Activated CD8-positive, alpha-beta memory T cell treated with anti-CD3 and anti-CD28 coated beads, Interleukin-2, amount 10 ng/mL, durations not matched to agents 7 days and 5 days (primary cell): ENCODE measurements at places on chromosomes 16 and 17. TPM values are rescaled to one million over a fixed set of nuclear protein-coding genes. Genes with fewer than 3 reads are reported as not detected.

VWA3A gene
- total RNA-seq = 0.28 TPM

ZP2 gene
- total RNA-seq = not detected

FSCN2 gene
- total RNA-seq = 0.41 TPM

HBM gene
- not detected for total RNA-seq

- H3K4me1 ChIP-seq = no peaks in the 10 kb centered on the region
- no peak overlapping the region for H3K27ac ChIP-seq
- no peak overlapping the region for H3K4me3 ChIP-seq
- peaks cover 3% of the 10 kb centered on the region for H3K27me3 ChIP-seq
Observed at GRCh38 chr17:73498886-73499554, 145.2 kb downstream of the SDK2 start.

- H3K4me3 ChIP-seq = no peak overlapping the region
- H3K36me3 ChIP-seq = no peaks in the 10 kb centered on the region
- no peak overlapping the region for H3K27ac ChIP-seq
- no peaks in the 10 kb centered on the region for H3K4me1 ChIP-seq
- H3K27me3 ChIP-seq = no peaks in the 10 kb centered on the region
Observed at GRCh38 chr17:56130026-56130425, 23.2 kb upstream of the ANKFN1 start.

DNA sequence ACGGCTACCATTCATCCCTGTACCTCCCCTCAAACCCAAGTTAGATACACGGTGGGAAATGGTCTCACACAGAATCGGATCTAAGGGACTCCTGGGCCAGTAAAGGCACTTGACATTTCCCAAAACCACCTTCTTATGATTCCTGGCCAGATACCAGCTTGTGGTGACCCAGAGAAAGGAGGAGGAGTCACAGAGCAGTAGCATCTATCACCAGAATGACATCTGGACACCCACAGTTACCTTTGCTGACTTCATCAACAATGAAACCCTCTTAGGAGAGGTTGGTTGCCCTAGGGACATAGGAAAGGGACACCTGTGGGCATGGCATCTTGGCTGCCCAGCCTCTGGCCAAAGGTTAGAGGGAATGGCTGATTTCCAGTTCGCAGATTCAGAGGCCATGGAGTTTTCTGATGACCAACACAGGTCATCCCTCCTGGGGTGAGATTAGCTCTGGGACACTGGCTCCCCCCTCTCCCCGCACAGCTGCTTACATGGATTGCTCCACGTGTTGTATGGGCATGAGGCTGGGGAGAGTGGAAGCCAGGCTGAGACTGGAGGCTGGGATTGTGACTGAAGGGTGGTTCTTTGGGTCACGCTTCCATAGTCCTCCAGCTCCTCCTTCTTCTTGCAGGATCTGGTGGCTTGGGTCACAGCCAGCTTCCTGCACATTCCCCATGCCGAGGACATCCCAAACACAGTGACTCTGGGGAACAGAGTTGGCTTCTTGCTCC is 1.4 kb upstream of the AOC3 start:
- H3K27me3 ChIP-seq = no peaks in the 10 kb centered on the region
- H3K4me3 ChIP-seq = no peak overlapping the region
- no peak overlapping the region for H3K27ac ChIP-seq
- DNase-seq = no peak

DNA sequence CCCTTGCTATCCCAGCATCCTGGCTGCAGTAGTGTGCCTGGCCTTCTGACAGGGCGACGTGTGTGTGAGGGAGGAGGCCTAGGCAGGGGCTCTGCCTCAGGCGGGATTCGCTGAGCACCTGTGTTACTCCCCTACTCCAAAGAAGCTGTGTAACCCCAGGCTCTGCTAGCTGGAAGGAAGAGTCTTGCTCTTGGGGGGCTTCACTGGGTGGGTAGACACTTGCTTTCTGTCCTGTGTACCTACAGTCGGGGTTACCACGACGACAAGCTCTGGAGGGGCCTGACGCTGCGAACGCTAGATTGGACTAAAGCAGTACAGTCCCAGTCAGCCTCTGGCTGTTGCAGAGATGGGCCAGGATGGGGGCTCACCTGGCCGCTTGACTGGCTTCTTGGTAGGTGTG is 9.5 kb downstream of the EXOC7 start:
- no peak overlapping the region for H3K4me3 ChIP-seq
- H3K27ac ChIP-seq = no peak overlapping the region
- H3K4me1 ChIP-seq = no peaks in the 10 kb centered on the region
- H3K27me3 ChIP-seq = no peaks in the 10 kb centered on the region

DNA sequence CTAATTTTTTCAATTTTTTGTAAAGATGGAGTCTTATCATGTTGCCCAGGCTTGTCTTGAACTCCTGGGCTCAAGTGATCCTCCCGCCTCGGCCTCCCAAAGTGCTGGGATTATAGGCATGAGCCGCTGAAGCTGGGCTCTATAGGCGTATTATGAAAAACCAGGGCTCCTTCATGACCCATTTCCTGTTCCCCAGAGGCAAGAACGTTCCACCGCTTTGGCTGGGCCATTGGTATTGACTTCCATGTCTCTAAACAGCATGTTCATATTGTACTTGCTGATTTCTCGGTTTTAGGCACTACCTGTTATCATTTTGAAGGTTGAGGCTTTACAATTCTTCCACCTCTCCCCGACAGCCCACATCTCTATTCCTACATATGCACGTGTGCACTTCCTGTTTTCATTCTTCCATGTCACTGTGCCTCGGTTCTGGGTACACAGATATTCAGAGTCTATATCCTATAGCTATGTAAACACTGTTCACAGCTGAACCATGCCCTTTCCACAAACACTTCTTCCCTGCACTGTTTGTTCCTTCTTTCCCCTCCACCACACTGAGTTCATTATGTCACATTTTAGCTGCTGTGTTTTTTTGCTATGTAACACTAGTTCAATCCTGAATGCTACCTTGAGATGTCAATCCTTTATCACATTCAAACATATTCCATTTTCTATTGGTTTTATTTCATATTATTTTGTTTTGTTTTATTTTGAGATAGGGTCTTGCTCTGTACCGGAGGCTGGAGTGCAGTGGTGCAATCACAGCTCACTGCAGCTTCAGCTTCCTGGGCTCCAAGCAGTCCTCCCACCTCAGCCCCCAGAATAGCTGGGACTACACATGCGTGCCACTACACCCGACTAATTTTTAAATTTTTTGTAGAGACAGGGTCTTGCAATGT is 16.8 kb upstream of the MAPK3 start:
- H3K36me3 ChIP-seq = peaks cover 2% of the 10 kb centered on the region
- peak overlapping the region; percentile 70 for H3K27ac ChIP-seq
- no peak for DNase-seq

DNA sequence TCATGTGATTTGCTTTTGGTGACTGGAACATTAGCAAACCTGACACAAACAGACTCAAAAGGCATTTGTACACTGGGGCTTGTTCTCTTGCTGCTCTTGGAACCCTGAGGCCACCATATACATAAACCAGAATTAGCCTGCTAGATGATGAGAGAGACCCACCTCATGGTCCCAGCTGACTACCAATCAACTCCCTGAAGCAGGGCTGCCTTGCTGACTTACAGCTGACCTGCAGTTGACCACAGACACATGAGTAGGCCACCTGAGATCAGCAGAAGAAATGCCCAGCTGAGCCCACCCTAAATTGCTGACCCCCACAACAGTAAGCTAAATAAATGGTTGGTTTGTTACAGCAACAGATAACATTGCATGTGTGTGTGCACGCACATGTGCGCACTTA is 28.7 kb downstream of the BRIP1 start:
- no peak overlapping the region for H3K27ac ChIP-seq
- no peaks in the 10 kb centered on the region for H3K4me1 ChIP-seq
- no peak overlapping the region for H3K4me3 ChIP-seq
- H3K36me3 ChIP-seq = peaks cover 3% of the 10 kb centered on the region

DNA sequence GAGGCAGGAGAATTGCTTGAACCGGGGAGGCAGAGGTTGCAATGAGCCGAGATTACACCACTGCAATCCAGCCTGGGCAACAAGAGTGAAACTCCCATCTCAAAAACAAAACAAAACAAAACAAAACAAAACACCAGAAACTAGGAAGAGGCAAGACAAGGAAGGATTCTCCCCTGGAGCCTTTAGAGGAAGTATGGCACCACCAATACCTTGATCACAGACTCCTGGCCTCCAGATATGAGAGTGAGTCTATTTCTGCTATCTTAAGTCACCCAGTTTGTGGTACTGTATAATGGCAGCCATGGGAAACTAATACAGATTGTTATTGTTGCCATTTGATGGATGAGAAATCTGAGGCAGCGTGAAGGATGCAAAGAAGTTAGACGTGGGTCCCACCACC is 14.6 kb upstream of the CPPED1 start:
- no peak overlapping the region for H3K4me3 ChIP-seq
- H3K36me3 ChIP-seq = no peaks in the 10 kb centered on the region
- H3K27ac ChIP-seq = no peak overlapping the region
- no peak for DNase-seq

DNA sequence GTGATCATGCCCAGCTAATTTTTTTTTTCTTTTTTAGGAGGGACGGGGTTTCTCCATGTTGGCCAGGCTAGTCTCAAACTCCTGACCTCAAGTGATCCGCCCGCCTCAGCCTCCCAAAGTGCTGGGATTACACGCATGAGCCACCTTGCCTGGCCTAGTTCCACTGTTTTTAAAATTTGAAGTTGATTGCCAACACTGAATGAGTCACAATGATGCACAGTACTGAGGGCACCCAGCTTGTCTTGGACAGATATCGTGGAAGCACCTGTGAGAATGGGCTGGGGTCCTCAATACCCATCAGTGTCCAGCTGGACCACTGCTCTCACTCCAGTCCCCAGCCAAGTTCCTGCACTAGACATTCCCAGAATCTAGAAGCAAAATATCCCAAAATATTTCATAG is 2.5 kb downstream of the KNOP1 start:
- H3K27ac ChIP-seq = no peak overlapping the region
- peaks cover 19% of the 10 kb centered on the region for H3K4me1 ChIP-seq
- no peak for DNase-seq
- no peak overlapping the region for H3K4me3 ChIP-seq

GRCh38 chr17:59074494-59074893 is 32.2 kb downstream of the TRIM37 start:
- H3K27ac ChIP-seq = no peak overlapping the region
- H3K27me3 ChIP-seq = no peaks in the 10 kb centered on the region
- no peaks in the 10 kb centered on the region for H3K4me1 ChIP-seq
- peaks cover 37% of the 10 kb centered on the region for H3K36me3 ChIP-seq
- DNase-seq = no peak
- no peak overlapping the region for H3K4me3 ChIP-seq

DNA sequence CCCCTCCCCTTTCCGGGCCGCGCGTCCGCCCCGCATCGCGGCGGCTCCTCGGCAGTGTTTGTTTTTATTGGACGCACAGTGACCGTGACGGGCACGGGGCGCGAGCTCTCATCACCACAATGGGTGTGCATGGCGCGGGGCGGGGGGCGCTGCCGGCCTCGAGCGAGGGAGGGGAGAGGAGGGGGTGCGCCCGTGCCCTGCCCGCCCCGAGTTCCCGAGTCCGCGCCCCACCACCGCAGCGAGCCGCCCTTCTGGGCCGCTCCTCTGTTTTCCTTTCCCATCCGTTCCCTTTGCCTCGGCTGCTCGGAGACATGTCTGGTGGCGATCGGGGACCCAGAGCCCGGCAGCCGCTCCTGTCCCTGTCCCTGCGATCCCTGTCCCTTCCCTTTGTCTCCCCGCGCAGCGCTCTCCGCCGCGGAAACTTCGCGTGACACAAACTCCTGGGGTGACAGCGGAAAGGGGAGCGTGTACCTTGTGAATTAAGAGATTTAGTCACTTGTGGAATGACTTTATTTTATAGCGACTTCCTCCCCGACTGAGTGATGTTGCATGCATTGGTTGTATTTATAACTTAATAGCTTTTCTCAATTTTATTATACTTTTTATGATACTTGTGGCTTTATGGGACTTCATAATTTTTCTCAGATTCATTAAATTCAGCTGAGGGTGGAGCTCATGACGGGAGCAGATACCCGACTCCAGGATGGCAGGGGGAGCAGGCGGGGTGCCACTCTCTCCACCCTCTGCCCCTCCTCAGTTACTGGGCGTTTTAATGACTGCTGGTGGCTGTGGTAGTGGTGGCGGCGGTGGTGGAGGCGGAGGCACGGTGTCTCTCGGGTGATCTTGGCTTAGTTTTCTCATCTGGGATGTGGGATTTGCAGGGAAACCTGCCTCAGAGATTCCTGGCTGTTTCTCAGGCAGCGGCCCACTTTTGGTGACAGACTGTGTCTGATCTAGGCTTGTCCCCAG is 40.8 kb downstream of the MRM1 start:
- H3K4me3 ChIP-seq = peak overlapping the region; percentile 49
- H3K4me1 ChIP-seq = peaks cover 17% of the 10 kb centered on the region
- no peak overlapping the region for H3K27ac ChIP-seq
- H3K27me3 ChIP-seq = peaks cover 73% of the 10 kb centered on the region

GRCh38 chr16:68251832-68252231 is 6.7 kb downstream of the PLA2G15 start:
- no peaks in the 10 kb centered on the region for H3K27me3 ChIP-seq
- no peak overlapping the region for H3K4me3 ChIP-seq
- H3K27ac ChIP-seq = no peak overlapping the region
- H3K4me1 ChIP-seq = peaks cover under 1% of the 10 kb centered on the region
- DNase-seq = no peak

DNA sequence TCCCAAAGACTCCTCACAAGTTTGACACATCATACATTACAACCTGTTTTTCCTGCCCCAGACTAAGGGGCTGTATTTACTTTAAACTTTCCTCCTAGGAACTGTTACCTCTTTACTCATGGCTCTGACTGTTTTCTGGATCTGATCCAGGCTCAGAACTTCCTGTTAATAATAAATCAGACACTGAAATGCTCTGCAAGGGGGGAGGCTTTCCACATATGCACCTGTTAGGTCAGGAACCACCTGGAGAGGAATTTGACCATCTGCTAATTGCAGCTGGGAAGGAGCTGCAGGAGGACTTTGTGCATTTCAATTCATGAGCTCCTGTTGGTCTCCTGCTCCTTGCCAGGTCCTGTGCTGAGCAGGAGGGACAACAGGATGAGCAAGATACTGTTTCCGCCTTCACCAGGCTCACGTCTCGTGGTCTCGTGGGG is 476.9 kb upstream of the CDH5 start:
- no peaks in the 10 kb centered on the region for H3K27me3 ChIP-seq
- H3K4me1 ChIP-seq = no peaks in the 10 kb centered on the region
- H3K36me3 ChIP-seq = no peaks in the 10 kb centered on the region
- no peak overlapping the region for H3K4me3 ChIP-seq
- no peak for DNase-seq

- peaks cover 69% of the 10 kb centered on the region for H3K36me3 ChIP-seq
- DNase-seq = peak; percentile 71
- H3K4me1 ChIP-seq = peaks cover 25% of the 10 kb centered on the region
- H3K4me3 ChIP-seq = no peak overlapping the region
- no peaks in the 10 kb centered on the region for H3K27me3 ChIP-seq
Observed at GRCh38 chr17:21019976-21020586, 22.7 kb downstream of the USP22 start.

DNA sequence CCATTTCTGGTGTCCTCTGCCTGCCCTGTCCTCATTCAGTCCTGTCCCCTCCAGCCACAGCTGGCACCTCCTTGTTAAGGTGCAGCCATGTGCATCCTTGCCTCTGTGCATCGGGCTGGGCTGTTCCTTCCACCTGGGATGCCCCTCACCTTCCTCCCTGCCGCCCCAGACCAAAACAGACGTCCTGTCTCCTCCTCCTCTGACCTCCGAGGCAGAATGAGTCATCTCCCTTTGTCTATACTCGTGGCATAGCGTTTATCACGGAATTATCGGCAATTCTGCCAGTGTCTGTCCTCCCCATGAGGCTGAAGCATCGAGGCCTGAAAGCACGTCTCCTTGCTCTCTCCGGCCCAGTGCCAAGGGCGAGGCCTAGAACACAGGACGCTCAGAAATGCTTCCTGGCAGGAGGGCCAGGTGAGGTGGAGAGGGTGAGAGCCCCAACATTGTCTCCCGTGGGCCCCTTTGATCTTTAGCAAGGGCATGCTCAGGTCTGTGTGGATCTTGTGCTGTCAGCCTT is 4.6 kb downstream of the RAI1 start:
- H3K4me3 ChIP-seq = no peak overlapping the region
- no peaks in the 10 kb centered on the region for H3K36me3 ChIP-seq
- no peak overlapping the region for H3K27ac ChIP-seq
- H3K4me1 ChIP-seq = peaks cover 28% of the 10 kb centered on the region
- DNase-seq = no peak
